ENCODE measurements at places on chromosomes 5 and 9.

GRCh38 chr5:10828241-10828640, 67.2 kb upstream of the DAP start:
- DNase-seq: no peak

DNA sequence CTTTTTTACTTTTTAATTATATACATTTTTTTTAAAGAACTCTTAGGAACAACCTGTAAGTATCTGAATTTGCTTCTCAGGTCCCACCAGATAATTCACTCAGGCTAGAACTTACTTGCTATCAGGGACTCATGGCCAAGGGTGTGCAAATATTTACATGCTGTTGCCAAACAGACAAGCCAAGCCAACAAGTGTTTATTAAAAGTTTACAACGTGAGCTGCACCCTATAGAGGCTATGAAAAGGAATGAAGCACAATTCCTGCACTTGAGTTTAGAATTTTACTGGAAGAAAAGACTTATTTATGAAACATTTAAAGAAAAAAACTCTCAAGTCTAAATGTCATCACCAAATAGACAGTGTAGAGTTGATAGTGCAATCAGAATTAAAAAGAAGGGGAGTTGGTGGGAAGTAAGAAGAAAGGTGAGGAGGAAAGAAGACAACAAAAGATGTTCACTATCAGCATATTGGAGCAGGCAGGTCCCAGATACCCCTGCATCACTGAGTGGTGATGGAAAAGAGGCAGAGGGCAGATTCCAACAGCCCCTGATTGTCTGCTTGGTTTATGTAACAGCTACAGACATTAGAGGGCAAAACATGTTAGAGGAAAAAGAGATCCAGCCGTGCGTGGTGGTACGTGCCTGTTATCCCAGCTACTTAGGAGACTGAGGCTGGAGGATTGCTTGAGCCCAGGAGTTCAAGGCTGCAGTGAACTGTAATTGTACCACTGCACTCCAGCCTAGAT, 32.8 kb downstream of the SH3RF2 start:
- no peak for DNase-seq

- no peak for DNase-seq
These were observed 30.4 kb downstream of the FEM1C start for GRCh38 chr5:115514220-115514619.

- no peak for DNase-seq
These were observed 533.5 kb downstream of the ZNF608 start for GRCh38 chr5:124212934-124213333.

DNA sequence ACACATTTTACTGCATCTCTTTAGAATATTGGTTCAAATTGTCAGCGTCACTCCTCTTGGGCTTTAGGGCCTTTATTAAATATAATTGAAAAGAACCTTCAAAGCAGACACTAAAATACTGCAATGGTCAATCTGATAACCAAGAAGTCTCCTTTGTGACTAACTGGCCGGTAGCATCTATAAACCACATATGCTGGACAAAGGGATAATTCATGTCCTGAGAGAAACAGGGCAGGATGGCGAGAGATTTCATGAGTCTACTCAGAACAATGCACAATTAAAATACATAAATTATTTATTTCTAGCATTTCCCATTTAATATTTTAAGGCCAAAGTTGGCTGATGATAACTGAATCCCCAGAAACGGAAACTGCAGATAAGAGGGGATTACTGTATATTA, 1083.4 kb upstream of the CDH18 start:
- no peak for DNase-seq

DNA sequence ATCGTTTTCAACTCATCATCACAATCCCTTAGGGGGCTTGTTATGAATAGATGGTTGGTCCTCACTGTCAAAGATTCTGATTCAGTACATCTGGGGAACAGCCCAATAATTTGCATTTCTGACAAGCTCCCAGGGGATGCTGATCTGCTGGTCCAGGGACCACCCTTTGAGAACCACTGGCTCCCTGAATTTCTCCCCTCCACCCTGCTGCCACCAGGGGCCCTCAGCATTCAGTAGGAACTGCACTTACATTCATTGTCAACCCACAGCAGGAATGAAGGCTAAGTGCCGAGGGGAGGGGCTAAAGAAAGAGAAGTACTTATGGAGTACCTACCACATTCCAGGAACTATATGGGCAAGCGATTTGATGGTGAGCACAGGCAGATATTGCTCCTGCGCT, 85.9 kb downstream of the BOD1 start:
- no peak for DNase-seq

GRCh38 chr9:7129391-7129790, 371.6 kb downstream of the KDM4C start:
- DNase-seq: no peak

DNA sequence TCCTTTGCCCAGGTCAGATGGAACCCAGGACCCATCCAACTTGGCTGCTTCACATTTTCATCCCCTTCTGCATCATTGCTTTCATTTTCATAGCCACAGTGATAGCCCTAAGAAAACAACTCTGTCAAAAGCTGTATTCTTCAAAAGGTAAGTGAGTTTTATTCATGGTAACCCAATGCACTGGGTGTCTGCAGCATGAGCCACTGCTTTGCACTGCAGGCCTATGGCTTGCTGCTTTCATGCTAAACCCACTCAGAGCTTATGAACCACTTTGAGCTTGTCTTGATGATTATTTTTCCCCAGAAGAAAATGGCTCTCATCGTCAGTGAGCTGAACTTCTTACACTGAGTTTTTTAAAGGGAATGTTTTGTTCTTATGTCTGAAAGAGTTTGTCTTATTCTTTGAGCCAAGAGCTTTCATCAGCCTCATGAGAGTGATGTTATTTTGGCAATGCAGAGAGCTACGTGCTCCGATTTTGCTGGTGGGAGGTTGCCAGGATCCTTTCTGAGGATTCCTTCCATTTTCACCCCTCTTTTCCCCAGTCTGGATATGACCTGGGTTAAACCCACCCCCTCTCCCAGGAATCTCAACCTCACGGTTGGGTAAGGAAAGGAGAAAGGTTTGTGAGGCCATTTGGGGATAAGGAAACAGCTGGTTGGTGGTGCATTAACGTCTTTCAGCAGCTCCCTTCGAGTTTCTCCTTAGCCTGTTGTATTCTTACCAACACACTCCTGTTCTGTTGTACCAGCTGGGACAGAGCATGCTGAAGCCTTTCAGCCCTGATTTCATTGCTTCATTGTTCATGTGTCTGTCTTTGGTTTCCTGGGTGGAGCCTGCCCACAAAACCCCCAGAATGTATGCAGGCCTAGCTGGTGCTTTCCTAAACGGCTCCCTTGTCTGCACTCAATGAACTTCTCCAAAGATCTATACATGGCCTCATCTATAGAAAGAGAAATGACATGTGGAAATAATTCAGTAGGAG, 47.6 kb downstream of the PDCD1LG2 start:
- DNase-seq: no peak

DNA sequence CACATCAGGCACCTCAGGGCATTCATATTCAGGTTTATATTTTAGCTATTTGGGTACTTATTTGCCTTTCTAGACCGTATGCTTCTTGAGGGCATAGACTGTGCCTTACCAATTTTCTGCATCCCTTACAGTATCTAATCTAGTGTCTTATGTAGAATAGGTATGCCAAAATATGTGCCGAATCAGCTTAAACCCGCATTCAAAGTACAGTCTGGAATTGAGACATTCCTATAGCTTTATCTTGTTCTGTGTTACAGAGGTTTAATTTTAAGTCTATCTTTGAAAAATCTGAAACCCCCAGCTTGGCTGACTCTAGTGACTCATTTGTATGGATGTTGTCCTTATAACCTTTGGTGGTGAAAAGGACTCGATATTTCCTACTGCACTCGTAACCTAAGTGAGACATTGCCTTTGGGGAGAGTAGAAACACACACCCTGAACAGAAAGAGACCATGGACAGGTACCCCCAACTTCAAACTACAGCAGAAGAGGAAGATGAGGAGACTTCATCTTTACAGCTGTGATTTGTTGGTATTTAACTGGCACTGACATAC, 27.0 kb upstream of the TMOD1 start:
- DNase-seq: no peak

GRCh38 chr5:16932401-16932800, 3.7 kb downstream of the MYO10 start:
- DNase-seq: no peak

DNA sequence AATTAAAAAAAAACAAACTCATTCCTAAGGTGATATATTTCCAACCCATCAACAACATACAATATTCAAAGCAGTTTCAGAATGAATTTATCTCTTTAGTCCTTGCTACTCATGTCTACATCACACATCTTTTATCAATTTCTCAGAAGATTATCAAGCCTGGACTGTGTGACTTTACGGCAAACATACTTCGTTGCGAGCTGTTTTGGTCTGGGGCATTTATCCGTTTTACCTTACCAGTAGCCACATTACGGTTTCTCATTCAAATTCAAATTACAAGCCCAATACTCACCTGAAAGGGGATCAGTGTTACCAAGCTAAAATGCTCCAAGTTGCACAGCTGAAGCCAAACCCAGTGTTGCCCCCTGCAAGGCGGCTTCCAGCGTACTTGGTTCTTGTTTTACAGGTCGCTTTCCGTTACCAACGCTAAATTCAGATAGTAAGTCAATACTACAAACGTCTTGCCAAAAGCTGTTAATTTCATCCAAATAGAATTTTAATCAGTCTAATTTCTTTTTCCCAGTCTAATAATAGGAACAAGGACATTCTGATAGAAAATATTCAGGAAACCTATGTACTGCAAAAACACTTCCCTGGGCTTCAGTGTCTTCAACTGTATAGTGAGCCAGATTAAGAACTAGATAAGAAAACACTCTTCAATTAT, 1.8 kb downstream of the HNRNPH1 start:
- DNase-seq: no peak

GRCh38 chr5:32709750-32710549, 1.2 kb upstream of the NPR3 start:
- peak; percentile 85 for DNase-seq

- DNase-seq: no peak
These were observed at the start of gene PCDHB11 for GRCh38 chr5:141199359-141200235. TSS of gene PCDHB11 (plus strand) at chr5:141199627. CDS start at chr5:141199775, 148 bp downstream.

DNA sequence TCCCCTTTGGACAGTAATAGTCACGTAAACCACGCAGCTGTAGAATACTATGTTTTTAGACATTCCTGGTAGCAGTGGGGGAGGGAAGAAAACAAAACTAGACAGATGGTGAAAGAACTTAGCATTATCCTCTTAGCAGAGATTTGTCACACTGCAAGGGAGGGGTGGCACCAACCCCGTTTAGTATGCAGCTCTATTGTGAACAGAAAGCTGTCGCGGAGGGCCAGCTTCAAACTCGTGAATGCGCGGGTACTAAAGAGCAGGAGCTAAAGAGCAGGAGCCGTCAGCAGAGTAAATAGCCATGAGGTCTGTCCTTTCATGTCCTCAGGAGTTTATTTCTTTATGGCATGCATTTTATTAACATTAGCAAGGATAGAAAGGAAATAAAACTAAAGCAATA, 141.9 kb upstream of the SLC12A2 start:
- DNase-seq: no peak

GRCh38 chr9:99445371-99445891, 223.3 kb downstream of the SEC61B start:
- no peak for DNase-seq

GRCh38 chr5:9059920-9060691, 485.8 kb downstream of the SEMA5A start:
- no peak for DNase-seq

DNA sequence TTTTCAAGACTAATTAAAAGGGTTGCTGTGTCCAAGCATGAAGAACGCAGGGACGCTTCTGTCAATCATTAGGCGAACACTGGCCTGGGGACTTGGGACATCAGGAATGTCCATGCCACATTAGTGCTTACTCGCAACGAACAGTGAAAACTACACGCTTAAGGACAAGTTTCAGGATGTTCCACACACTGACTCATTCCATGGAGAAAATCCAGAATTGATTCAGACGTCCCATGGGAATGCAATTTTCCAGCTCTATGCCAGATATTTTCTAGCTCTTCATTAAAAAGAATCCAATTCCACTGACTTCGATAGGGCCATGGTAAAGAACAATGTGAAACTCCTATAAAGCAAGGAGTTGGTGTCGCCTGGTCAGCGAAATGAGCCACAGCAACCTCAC, 98.2 kb downstream of the CAMSAP1 start:
- no peak for DNase-seq

- DNase-seq: no peak
These were observed 1.5 kb upstream of the SIT1 start for GRCh38 chr9:35651956-35652828.

GRCh38 chr9:35526087-35526801, 36.3 kb downstream of the RUSC2 start:
- DNase-seq: no peak

GRCh38 chr9:22469928-22470544, 23.4 kb downstream of the DMRTA1 start:
- no peak for DNase-seq

GRCh38 chr9:113579283-113580040, 115.9 kb downstream of the RGS3 start:
- DNase-seq: no peak

GRCh38 chr9:28232686-28233085, 659.4 kb upstream of the C9orf72 start:
- no peak for DNase-seq

DNA sequence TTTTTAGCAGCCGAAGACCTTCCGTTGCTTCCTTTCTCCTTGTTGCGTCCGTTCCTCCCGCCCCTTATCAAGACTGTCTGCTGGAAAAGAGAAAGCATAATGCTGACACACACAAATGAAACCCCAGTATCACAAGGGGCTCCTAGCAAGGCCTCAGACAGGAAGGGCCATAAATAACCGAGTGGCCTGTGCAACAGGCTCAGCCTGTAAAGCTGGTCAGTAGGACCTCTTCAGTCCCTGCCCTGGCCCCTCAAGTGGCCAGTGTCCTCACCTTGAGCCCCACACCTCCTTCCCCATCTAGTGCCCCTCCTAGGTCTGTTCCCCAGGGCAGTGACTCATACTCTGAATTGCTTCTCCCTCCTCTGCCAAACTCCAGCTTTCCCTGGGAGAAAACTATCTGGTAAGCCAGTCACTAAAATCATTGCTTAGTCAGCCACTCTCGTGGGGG, 174.6 kb upstream of the IL12B start:
- DNase-seq: no peak

GRCh38 chr9:81156381-81156780, 533.0 kb downstream of the TLE1 start:
- DNase-seq: no peak

- DNase-seq: no peak
These were observed 9.6 kb downstream of the FBXO38 start for GRCh38 chr5:148393390-148393741.

DNA sequence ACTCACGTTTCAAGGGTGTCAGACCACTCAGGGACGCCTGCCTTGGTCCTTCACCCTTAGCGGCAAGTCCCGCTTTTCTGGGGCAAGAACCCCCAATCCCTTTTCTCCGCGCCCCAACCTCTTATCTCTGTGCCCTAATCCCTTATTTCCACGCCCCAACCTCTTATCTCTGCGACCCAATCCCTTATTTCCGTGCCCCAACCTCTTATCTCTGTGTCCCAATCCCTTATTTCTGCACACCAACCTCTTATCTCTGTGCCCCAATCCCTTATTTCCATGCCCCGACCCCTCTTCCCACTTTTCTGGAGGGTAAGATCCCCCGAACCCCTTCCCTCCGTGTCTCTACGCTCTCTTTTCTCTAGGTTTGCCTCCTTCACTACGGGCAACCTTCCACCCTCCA, 139.4 kb downstream of the DAB2IP start:
- DNase-seq: no peak

- no peak for DNase-seq
These were observed 263.1 kb upstream of the RGMB start for GRCh38 chr5:98510143-98510985.
